Gastrocnemius medialis (tissue), 4 donors: ENCODE measurements at places on chromosomes 7 and 10. TPM values are rescaled to one million over a fixed set of nuclear protein-coding genes. Genes with fewer than 3 reads are reported as not detected.
A peak's percentile ranks its signal among the peaks of the same experiment; 100 is the strongest.

The SRRM3 gene
- 0.56 TPM for total RNA-seq

The ANKRD16 gene
- total RNA-seq, result 1.4 TPM

DNA sequence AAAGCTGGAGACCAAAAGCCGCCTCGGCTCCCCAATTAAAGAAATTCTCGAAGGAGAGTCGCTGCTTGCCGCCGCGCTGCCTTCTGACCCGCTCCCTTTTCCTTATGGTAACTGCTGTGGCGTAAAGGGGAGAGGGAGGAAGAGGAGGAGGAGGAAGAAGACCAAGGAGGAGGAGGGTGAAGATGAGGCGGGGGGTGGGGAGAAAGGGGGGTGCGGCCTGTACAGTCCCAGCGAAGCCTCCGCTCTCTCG, 388 bp downstream of the CNOT4 start:
- H3K4me3 ChIP-seq, result peak overlapping the region; percentile 95
- no peaks in the 10 kb centered on the region for H3K27me3 ChIP-seq
- no peak for DNase-seq

GRCh38 chr7:105353752-105354328, 34.9 kb downstream of the SRPK2 start:
- peaks cover 46% of the 10 kb centered on the region for H3K4me1 ChIP-seq
- peak; percentile 32 for DNase-seq
- H3K4me3 ChIP-seq, result no peak overlapping the region
- no peaks in the 10 kb centered on the region for H3K36me3 ChIP-seq

- H3K27ac ChIP-seq, result peak overlapping the region; percentile 3
- DNase-seq, result no peak
- no peaks in the 10 kb centered on the region for H3K27me3 ChIP-seq
- no peak overlapping the region for H3K4me3 ChIP-seq
Observed at GRCh38 chr10:51231754-51232153, 157.5 kb downstream of the PRKG1 start.

DNA sequence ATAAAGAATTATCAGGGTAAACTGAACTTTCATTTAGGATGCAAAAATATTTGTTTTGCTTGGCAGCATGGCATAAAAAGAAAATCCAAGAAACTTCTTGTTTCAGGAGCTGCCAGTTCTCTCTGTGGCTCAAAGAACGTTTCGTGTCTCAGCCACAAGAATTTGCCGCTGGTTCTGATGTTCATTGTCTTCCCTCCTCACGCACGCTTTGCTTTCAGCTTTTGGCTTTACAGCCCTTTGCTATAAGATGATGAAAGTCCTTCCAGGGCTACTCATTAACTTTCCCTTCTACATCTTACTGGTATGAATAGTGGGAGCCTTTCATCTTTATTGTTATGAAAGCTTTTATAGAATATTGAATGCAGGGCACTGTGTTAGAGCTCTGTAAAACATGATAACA, 124.7 kb downstream of the BICC1 start:
- H3K27me3 ChIP-seq, result no peaks in the 10 kb centered on the region
- peak overlapping the region; percentile 48 for H3K27ac ChIP-seq

DNA sequence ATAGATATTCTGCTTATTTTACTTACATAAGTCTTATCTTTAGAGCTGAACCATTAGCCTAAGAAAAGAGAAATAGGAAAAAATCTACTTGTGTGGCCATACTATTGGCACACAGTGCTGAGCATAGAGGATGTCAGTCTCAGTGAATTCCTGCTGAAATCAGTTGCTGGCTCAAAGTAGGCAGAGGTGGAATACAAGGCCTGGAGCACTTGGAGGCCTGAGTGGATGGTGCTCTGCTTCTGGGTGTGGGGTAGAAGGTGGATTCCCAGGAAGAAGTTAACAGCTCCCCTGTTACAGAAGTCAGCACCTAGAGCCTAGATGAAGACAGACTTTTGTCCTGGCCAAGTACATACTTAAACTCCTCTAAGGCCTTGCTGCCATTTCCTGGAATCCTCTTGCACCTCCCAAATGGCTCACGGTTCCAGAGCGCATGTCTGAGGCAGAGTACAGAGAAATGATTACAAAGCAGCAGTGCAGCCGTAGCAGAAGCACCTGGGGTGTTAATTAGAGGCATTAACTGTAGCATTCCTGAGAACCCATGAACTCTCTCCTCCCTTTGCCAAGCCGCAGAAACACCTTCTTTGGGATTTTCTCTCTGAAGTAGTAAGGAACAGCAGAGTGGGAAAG, 18.0 kb upstream of the XPNPEP1 start:
- no peaks in the 10 kb centered on the region for H3K4me1 ChIP-seq
- H3K36me3 ChIP-seq, result no peaks in the 10 kb centered on the region
- H3K4me3 ChIP-seq, result no peak overlapping the region
- no peak for DNase-seq
- H3K27me3 ChIP-seq, result no peaks in the 10 kb centered on the region
- no peak overlapping the region for H3K27ac ChIP-seq
